Stimulated activated CD4-positive, alpha-beta T cell treated with anti-CD3 and anti-CD28 coated beads, Interleukin-4, amount 100 ng/mL, for 4 hours (primary cell): ENCODE measurements at places on chromosomes 4 and X.

DNA sequence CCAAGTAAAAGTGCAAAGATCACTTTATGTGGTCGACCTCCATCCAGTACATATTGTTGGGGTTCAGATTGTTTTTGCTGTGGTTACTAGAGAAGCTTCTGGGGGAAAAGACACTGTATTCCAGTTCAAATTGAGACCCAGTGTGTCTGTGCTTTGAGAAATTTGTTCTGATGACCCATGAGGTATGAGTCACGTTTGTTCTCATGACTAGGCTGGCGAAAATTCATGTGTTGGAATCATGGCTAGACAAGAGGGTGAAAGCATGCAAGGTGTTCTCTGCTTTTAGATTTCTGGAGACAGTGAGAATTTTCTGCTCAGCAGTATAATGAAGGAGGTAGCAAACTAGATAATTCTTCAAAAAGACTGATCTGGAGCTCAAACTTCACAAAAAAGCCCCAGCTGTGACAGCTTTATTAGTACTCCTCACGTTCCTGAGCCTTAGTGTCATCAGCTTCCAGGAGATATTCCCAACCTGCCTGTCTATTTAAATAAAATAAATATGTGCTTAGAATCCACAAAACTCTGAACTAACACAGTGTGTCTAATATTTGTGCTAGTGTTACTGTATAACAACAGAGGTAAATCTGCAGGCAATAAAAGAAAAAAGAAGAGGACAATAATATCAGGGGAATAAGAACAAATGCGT is 24.4 kb upstream of the FAM47B start:
- DNase-seq: no peak

DNA sequence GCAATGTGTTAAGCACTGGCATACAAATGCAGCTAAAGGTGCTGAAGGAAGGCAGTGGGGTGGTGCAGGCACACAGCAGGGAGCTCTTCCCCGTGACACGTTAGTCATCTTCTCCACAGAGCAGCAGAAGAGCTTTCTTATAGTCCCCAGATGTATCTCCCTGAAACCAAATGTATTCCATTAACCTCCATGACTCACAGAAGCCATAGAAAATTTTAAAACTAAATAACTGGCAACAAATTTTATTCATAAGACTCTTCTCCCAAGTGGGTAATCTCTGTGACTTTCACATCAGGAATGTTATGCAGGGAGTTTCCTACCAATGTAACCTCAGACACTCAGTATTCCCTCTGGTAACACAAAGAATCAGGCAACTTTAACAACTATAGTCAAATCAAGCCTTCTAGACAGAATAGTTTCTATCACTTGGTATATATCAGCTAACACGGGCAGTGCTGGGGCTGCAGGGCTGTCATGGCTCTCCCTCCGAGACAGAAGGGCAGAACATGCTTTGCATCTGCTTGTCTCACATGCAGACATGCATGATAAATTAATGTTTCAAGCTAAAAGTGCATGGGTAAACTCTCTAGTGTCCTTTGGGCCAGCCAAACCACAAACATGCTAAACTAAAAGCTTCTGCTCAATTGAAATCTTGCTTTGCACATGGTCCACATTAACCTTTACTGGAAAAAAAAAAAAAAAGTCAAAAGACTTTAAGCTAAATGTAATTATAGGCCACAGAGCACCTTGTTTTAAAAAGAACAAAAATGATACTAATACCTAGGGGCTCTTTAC is 28.2 kb downstream of the ANXA5 start:
- no peak for DNase-seq

DNA sequence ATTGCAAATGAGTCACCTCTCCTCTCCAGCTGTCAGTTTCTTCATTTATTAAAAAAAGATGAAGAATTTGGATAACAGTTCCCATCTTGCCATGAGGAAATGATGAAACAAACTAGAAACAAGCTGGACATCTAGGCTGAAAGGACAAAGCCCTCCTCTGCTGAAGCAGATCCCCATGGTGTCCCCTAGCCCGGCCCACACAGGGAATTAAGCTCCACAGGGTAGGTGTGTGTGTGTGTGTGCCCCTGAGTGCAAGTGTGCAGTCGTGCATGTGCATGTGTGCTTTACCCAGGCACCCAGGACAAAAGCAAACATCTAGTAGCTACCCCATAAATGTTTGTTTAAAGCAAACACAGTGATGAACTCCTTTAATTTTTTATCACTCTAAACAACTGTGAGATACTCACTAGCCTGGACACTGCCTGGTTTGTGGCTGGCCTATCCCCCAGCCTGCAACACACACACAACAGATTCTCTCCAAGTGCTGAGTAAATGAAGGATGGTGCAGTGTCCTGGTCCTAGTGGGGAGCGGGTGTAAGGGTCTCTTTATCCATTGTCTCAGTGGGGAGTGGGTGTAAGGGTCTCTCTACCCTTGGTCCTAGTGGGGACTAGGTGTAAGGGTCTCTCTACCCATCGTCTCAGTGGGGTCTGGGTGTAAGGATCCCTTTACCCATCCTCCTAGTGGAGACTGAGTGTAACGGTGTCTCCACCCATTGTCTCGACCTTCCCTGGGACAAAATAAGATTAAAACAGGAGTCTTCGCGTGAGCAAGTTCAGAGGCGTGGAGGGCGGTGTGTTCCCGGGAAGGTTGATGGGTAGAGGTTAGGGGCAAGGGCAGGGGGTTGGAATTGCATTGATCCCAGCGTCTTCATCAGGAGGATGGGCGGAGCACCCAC is 688 bp upstream of the EVC start:
- no peak for DNase-seq

DNA sequence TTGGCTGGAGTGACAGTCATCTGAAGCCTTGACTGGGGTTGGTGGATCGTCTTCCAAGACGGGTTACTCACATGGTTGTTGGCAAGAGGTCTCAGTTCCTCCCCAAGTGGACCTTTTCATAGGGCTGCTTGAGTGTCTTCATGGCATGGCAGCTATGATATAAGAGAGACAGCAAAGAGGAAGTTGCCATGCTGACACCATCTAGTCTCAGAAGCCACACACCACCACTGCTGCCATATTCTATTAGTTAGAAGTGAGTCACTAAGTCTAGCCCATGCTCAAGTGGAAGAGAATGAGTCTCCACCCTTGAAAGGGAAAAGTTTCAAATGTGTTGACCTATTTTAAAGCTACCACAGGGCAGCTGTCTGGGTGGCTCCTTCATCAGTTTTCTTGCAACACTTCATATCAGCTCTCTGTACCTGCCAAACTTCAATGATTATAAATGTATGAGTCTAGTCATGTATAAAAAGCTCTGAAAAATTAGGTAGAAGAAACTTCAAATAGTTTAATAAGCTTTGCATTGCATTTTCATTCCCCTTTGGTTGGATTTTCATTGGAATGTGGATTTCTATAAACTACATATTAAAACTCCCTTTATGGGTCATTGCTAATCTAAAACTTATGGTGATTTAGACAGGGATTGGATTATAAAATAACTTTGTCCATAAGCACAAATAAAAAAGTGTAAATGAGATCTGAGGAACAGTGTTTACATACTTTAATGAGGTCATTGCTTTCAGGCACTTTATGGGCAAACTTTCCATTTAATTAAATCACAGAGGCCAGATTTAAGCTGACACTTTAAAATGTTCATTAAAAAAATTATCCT is 68.0 kb upstream of the ATXN3L start:
- no peak for DNase-seq

GRCh38 chr4:186619088-186619487 is 63.7 kb upstream of the MTNR1A start:
- no peak for DNase-seq

DNA sequence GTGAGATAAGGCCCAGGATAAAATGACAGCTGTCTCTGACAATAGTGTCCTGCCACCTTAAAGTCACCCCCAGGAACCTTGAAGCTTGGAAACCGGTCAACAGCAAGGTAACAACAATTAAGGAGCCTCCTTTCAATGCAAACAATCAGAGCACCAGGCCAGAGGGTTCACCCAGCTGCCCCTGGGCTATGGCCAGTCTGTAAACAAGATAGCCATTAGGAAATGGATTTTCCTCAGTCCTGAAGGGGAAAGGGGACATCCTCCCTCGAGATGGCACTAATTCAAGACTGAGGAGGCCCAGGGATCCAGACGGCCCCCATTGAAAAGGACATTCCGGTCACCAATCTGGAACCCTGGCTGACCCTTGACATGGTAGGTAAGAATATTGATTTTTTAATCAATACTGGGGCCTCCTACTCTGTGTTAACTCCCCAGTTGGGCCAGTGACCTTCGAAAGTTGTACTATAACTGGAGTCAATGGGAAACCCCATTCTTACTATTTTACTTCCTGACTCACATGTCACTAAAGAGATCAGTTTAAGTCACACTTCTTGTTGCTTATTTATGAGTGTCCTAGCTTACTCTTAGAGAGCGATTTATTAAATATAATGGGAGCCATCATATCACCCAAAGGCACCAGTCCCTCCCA is 61.7 kb upstream of the CT45A1 start:
- no peak for DNase-seq

- DNase-seq: no peak
Measured at GRCh38 chrX:68841251-68842049, 12.6 kb downstream of the EFNB1 start.

- DNase-seq: no peak
Measured at GRCh38 chr4:73984736-73985527, 3.1 kb downstream of the PPBP start.
